ENCODE measurements at places on chromosomes 12 and 14.

DNA sequence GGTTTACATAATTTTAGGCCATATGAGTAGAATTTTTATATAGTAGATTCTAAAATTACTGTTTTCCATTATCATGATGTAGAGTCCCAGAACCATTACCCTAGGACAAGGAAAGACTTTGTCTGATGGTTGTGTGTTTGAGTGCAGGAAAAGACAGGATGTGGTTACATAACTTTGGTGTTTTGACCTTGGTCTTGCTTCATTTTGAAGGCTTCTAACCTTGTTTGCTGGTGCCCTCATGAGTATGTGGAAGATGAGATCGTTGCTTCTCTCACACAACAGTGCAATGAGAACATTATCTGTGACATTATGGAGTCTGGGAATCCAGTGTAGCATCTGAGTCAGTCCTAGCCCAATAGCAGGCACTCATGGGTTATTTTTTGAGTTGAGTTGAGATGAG lies 106.2 kb downstream of the IGF1 start:
- H3K27me3 ChIP-seq, result no peaks in the 10 kb centered on the region
- no peaks in the 10 kb centered on the region for H3K36me3 ChIP-seq
- DNase-seq, result no peak
- no peaks in the 10 kb centered on the region for H3K4me1 ChIP-seq

- H3K27ac ChIP-seq, result peak overlapping the region; percentile 100
- no peak for DNase-seq
- H3K27me3 ChIP-seq, result no peaks in the 10 kb centered on the region
Observed at GRCh38 chr12:47268501-47269454, 189.0 kb upstream of the AMIGO2 start.

GRCh38 chr14:31068235-31068634 lies 42.1 kb upstream of the STRN3 start:
- H3K4me3 ChIP-seq, result no peak overlapping the region
- no peak for DNase-seq
- H3K27me3 ChIP-seq, result no peaks in the 10 kb centered on the region
- no peak overlapping the region for H3K27ac ChIP-seq

GRCh38 chr12:124726596-124727263 lies 136.9 kb downstream of the SCARB1 start:
- DNase-seq, result no peak
- no peak overlapping the region for H3K4me3 ChIP-seq
- H3K4me1 ChIP-seq, result peaks cover 46% of the 10 kb centered on the region
- H3K27ac ChIP-seq, result peak overlapping the region; percentile 60
- peaks cover 23% of the 10 kb centered on the region for H3K36me3 ChIP-seq
- H3K27me3 ChIP-seq, result no peaks in the 10 kb centered on the region

GRCh38 chr12:67364228-67364627 lies 95.1 kb downstream of the CAND1 start:
- no peaks in the 10 kb centered on the region for H3K36me3 ChIP-seq
- no peaks in the 10 kb centered on the region for H3K4me1 ChIP-seq
- DNase-seq, result no peak
- no peak overlapping the region for H3K4me3 ChIP-seq
- no peaks in the 10 kb centered on the region for H3K27me3 ChIP-seq

DNA sequence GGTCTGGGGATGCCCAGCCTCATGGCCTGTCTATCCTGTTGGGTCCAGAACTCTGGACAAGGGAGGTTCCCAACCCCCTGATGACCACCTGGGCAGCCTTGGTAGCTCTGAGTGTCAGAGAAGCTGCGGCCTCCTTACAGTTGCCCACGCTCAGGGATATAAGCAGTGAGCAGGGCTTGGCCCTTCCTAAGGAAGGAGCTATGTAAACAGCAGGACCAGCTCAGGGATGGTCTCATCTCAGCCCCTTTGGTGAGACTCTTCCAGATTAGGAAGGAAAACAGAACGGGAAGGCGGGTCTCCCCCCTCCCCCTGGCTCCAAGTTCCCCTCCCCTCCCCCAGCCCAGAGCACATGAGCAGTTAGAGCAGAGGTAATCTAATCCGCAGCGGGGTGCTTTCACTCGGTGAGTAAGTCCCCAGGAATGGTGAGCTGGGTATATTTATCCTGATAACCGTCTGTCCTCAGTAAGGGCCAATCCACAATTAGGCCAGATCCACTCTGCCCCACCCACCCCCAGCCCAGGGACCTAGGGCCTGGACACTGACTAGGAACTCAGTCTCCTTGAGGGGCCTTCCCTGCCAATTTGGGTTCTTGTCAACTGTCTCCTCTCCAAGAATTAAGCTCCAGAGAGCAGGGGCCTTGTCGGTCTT lies 29.5 kb upstream of the RPLP0 start:
- H3K4me3 ChIP-seq, result peak overlapping the region; percentile 31
- peaks cover 98% of the 10 kb centered on the region for H3K4me1 ChIP-seq
- peak; percentile 82 for DNase-seq
- no peaks in the 10 kb centered on the region for H3K27me3 ChIP-seq
- peaks cover 72% of the 10 kb centered on the region for H3K36me3 ChIP-seq
- H3K27ac ChIP-seq, result peak overlapping the region; percentile 83

GRCh38 chr12:132456944-132457495 lies 32.9 kb upstream of the FBRSL1 start:
- no peak for DNase-seq
- peaks cover 14% of the 10 kb centered on the region for H3K4me1 ChIP-seq
- H3K27me3 ChIP-seq, result peaks cover 42% of the 10 kb centered on the region
- no peak overlapping the region for H3K4me3 ChIP-seq
- H3K27ac ChIP-seq, result no peak overlapping the region
- H3K36me3 ChIP-seq, result peaks cover 15% of the 10 kb centered on the region

DNA sequence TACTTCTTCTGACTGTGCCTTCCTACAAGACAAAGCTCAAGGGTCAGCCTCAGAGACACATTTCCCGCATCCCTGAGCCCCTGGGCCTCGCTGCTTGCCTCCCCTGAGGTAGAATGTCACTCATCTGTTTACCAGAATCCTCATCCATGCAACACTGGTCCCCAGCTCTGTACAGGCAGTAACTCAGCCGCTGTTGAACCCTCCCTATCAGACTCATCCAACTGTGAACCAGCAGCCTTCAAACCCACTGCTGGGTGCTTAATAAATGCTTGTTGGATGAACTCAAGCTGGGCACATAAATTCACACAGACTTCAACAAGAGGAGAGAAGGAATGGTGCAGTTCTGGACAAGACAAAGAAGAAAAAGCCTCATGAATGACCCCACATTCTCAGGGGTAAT lies 6.1 kb downstream of the NT5DC3 start:
- DNase-seq, result no peak
- H3K27me3 ChIP-seq, result no peaks in the 10 kb centered on the region
- H3K27ac ChIP-seq, result no peak overlapping the region

- peaks cover 60% of the 10 kb centered on the region for H3K27me3 ChIP-seq
- H3K36me3 ChIP-seq, result no peaks in the 10 kb centered on the region
- H3K4me3 ChIP-seq, result no peak overlapping the region
- H3K27ac ChIP-seq, result no peak overlapping the region
- DNase-seq, result no peak
- no peaks in the 10 kb centered on the region for H3K4me1 ChIP-seq
Observed at GRCh38 chr14:92863286-92864080, 59.5 kb upstream of the CHGA start.

All from Calu3 (cell line).